Brain microvascular endothelial cell (primary cell): ENCODE measurements at places on chromosomes 12 and 14.

- peak; percentile 63 for DNase-seq
These were observed 97.4 kb downstream of the C12orf75 start for GRCh38 chr12:105427883-105428282.

DNA sequence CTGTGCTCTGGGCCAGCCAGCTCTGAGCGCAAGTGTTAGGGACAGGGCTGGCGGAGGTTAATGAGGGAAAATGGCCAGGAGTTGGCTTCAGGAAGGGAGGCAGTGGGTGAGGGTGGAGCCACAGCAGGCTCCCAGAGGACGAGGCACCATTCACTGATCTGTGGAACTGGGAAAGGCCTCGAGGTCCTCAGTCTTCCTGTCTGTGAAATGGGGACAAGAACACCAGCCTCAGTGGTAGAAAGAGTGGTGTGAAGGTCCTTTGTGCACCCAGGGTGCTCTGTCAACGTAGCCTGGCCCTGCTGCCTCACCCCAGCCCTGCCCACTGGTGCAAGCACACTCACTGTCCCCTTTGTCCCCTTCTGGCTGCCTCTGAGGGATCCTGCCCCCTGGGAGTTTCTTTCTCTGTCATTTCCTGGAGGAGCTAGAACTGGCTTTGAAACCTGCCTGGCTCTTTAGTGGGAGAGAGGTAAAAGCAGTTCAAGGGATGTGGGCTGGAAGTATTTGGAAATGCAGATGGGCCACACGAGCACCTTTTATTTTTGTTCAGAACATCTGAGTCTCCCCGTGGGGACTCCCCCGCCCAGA is 25.0 kb downstream of the SYNDIG1L start:
- no peak for DNase-seq

GRCh38 chr12:102769323-102769916 is 147.6 kb downstream of the PAH start:
- DNase-seq, result peak; percentile 72

GRCh38 chr12:5516371-5517241 is 84.7 kb downstream of the NTF3 start:
- no peak for DNase-seq

GRCh38 chr14:69320581-69321365 is 60.8 kb downstream of the GALNT16 start:
- no peak for DNase-seq

GRCh38 chr12:62331306-62331705 is 71.1 kb downstream of the USP15 start:
- no peak for DNase-seq

GRCh38 chr12:29816874-29817725 is 33.4 kb upstream of the TMTC1 start:
- no peak for DNase-seq

DNA sequence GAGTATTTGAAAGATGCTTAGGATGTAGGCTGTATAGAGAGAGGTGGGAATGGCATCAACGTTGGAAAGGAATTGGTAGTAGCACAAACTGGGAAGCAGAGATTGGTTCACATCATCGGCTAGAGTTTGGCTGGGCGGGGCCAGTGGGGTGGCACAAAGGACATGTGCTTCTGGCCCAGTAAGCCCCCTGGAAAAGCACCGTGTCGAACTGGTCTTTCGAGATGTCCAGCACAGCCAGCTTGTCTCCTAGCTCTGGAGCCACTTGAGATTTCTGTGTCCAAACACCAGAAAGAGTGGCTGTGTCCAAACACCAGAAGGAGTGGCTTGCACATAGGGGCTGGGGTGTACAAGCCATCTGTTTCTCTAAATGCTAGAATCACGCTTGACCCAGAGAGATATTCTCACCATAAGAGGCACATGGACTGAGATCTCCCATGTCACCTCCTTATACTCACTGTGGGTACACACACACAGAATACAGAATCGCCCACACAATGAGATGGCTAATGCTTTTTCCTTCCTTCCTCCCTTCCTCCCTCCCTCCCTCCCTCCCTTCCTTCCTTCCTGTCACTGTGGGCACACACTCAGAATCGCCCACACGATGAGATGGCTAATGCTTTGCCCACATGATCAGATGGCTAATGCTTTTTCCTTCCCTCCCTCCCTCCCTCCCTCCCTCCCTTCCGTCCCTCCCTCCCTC is 41.8 kb upstream of the KCNK13 start:
- no peak for DNase-seq

DNA sequence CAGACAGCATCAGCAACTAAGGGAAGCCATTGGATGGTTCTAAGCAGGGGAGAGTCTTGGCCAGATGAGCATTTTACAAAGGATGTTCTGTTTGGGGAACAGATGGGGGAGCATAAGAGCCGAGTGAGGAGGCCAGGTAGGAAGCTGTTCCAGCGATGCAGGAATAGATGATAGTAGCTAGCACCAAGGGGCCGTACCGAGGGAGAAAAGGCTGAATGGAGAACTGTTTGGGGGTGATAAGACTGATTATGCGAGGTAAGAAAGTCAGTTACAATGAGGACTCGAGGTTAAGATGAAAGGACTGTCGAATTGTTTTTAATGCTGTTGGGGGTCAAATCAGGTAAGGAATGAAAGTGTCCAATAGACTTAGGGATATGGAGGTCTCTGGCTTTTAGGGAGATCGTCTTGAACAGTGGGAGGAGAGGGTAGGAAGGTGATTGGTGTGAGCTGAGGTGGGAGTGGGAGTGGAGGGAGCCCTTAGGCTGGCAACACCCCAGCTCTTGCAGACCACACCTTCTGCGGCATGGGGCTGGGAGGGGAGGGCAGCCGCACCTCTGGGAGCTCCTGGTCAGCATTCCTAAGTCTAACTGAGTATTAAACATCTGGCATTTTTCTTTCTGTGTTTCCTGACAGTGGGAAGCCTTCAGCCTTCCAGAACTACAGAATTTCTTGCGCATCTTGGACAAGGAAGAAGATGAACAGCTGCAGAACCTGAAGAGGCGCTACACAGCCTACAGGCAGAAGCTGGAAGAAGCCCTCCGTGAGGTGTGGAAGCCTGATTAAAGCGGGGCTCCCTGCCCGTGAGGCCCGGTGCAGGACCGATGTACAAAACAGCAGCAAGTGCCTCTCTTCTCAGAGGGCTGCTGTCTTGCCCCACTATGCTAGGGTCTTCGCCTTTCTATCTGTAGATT is 64.8 kb downstream of the GNS start:
- no peak for DNase-seq

GRCh38 chr12:75685617-75686225 is 174.3 kb upstream of the KRR1 start:
- no peak for DNase-seq

GRCh38 chr14:36747411-36748184 is 85.9 kb downstream of the PAX9 start:
- DNase-seq, result no peak

GRCh38 chr14:100384819-100385813 is 62.0 kb downstream of the SLC25A47 start:
- DNase-seq, result peak; percentile 60

GRCh38 chr12:9866860-9867269 is 2.3 kb downstream of the CLEC2B start:
- no peak for DNase-seq

DNA sequence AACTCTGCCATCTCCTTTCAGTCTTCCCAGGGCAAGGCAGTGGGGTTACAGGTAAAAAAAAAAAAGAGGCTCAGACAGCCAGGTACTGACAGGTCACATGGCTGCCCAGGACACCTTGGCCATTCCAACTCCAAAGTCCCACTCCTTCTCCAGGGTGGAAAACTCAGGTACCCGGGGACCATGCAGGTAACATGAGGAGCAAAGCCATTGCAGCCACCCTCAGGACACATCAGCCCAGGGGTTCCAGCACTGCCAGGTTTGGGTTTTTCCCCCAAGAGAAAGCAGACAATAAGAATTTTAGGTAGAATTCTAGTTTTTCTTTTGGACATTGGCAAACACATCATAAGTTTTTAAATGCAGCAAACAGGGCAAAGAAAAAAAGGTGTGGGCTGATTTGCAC is 15.3 kb downstream of the FAM222A start:
- no peak for DNase-seq

DNA sequence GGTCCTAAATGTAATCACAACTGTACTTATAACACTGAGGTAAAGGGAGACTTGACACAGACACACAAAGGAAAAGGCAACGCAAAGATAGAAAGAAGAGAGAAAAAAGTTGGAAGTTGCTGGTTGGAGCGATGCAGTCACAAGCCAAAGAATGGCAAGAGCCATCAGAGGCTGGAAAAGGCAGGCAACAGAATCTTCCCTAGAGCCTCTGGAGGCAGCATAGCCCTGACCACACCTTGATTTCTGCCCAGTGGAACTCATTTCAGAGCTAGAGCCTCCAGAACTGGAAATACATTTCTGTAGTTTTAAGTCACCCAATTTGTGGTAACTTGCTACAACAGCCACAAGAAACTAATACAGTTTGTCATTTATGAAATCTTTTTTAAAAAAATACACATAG is 89.2 kb downstream of the PUS7L start:
- DNase-seq, result no peak

DNA sequence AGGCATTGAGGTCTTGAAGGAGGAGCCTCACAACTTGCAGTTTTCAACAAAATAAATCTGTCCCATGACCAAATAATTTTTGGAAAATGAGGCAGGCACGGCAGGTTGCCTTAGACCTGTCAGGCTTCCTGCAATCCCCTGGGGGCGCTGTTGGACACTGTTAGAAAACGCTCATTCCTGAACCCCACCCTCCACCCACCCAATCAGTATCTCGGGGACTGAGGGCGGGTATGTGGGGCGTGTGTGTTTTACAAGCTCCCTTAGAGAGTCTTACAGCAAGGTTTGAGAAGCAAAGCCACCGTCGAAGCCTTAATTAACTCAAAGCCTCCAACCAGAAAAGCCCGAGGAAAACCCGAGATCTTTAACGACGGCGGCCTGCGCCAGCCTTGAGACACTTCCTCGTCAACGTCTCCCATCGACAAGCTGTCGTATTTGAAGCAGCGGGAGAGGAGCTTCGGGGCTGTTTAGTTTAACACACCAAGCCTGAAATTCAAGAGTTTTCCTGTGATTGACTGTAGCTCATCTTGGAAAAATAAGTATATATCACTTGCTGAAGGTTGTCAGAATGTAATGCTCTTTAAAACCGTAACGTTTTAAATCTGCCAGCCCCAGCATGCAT is 123.0 kb downstream of the GLT1D1 start:
- DNase-seq, result peak; percentile 16

DNA sequence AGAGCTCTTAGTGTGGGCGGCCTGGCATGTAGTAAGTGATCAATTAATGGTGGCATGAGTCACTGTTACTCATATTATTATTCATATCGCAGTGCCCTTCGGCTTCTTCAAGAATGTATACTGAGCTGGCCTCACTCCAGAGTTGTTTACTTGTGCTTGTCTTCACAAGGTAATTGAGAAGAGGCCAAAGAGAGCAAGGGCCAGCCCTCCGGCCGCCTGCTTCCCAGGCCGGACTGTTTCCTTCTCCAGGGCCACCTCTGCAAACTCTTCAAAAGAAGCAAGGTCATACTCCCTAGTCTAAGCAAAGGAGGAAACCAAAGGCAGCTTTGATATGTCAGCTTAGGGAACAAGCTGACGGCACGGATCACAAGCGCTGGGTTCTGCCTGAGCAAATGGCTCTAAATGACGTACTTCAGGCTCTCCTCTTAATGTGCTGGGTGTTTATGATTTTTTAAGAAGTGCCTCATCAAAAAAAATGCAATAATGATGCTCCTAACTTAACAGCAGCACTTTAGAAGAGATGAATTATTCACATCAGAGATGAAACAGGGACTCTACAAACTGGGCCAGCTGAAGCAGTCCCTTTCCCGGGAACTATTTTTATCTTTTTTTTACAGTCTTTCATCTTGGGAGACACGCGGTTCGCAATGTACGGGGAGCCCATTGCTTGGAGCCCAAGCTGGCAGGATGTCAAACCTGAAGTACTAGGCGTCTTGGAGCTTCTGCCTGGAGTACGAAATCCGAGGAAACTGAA is 65.6 kb upstream of the DLK1 start:
- DNase-seq, result no peak

GRCh38 chr12:96441816-96442215 is 41.6 kb upstream of the CDK17 start:
- no peak for DNase-seq

GRCh38 chr14:99253890-99254289 is 18.1 kb downstream of the BCL11B start:
- DNase-seq, result no peak

- DNase-seq, result no peak
These were observed 323.7 kb downstream of the CCDC91 start for GRCh38 chr12:28513983-28514382.

- no peak for DNase-seq
These were observed 9.5 kb upstream of the NR4A1 start for GRCh38 chr12:52041695-52042123.

DNA sequence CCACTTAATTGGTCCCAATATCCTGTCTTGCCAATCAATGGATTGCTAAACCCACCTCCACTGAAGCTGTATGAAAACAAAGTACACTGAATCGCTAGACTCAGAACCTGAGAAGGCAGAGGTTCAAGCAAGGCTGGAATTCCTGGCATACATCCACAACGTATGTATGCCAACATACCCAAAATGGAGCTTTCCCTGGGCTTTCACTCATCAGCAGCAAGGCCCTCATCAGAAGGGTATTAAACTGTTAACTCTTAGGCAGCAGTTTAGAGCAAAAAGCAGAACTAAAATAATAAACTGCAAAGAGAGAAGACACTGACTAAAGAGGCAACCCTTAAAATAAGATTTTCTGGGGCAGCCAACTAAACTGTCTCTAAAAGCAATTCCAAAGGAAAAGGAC is 13.6 kb downstream of the MED13L start:
- no peak for DNase-seq

DNA sequence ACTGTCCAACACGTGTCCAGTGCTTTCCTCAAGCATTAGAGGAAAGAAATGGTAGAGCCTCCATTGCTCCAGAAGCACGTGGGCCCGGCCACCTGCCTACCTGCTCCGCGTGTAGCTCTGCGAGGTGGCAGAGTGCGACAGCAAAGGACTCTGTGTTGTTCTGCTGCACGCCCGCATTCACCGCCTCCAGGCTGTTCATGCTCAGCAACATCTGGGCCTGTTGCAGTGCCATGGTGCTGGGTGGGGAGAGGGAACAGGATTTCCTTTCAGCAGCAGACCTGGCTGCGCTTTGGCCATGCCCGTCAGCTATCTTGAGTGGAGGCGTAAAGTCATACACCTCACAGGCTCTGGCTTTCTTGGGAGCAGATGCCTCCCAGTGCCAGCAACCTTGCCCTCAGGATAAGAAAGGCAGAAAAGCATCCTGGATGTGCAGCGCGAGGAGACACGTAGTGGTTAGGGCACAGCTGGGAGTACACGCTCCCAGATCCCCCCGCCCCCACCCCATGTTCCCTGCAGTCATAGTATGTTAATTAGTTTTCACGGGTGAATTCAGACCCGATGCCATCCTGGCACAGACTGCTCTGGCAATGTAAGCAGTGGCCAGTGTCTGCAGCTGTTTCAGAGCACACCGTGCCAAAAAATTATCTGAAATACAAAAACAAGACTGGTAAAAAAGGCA is 25.1 kb downstream of the ANAPC5 start:
- DNase-seq, result no peak

DNA sequence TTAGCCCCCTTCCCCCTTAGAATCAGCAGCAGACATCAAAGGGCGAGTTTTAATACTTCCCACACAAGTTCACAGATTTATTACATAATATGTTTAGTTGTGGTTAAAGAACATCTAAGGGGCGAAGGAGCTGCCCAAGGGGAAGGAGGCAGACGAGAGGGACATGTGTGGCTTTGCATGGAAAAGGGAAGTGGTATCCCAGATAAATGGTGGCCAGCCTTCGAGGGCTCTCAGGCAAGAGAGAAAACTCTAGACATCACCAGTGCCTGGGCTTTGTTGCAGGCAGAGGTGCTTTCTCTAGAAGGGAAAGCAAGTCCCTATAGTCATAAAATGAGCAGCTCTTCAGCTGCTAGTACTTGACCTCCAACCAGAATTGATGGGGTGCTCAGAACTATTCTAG is 121.2 kb downstream of the CACNA1C start:
- DNase-seq, result no peak

GRCh38 chr14:54129850-54130640 is 173.4 kb upstream of the BMP4 start:
- no peak for DNase-seq
